ENCODE measurements at places on chromosomes 7 and 10.
A peak's percentile ranks its signal among the peaks of the same experiment; 100 is the strongest.

- DNase-seq: no peak
Observed at GRCh38 chr10:76675561-76675950, 962.1 kb downstream of the KCNMA1 start.

- peak; percentile 6 for DNase-seq
Observed at GRCh38 chr10:5545778-5546710, 21.3 kb downstream of the CALML3 start.

DNA sequence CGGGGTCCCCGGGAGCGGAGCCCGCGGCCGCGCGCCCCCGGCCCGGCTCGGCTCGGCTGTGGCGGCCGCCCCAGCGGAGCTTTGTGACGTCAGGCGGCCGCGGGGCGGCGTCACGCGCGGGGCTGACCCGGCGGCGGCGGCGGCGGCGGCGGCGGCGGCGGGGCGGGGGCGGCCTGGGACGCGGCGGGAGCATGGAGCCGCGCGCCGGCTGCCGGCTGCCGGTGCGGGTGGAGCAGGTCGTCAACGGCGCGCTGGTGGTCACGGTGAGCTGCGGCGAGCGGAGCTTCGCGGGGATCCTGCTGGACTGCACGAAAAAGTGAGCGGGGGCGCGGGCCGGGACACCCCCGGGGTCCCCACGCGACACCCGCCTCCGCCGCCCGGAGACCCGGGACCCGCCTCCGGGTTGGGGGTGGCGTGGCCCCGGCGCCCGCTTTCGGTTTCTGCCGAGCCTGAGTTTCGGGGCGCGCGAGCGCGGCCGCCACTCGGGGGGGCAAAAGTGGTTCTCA lies at the start of gene PWWP2B:
PWWP2B (plus strand) TSS at position 165 of the 506 bp plus-strand sequence; CDS start at position 192, 27 bp downstream.
- no peak for DNase-seq

DNA sequence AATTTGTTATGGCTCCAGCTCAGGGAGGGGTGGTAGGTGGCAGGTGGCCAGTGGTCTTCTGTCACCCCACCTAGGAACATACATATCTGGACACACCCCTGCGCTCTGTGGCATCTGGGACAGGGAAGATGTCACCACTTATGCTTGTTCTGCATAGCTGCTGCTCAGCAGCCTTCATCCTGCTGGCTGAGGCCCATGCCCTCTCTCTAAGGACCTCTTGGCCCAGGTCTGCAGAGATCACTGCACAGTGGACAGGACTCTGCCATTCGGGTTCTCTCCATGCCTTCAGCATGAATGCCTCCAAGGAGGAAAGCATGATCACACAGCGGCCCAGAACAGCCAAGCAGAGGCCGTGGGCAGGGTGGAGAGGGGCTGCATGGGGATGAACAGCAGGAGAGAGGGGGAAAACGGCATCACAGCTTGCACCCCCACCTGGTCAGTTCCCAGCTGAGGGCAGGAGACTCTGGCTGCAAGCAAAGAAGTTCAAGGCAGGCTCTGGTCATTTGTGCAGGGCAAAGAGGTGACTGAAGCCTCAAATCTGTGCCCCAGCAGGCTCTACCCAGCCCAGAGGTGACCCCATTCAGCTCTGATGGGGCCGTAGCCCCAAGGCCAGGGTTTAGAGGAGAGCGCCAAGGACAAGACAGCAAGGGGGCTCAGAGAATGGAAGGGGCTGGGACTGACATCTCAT lies 47.8 kb upstream of the GDF10 start:
- DNase-seq: no peak

DNA sequence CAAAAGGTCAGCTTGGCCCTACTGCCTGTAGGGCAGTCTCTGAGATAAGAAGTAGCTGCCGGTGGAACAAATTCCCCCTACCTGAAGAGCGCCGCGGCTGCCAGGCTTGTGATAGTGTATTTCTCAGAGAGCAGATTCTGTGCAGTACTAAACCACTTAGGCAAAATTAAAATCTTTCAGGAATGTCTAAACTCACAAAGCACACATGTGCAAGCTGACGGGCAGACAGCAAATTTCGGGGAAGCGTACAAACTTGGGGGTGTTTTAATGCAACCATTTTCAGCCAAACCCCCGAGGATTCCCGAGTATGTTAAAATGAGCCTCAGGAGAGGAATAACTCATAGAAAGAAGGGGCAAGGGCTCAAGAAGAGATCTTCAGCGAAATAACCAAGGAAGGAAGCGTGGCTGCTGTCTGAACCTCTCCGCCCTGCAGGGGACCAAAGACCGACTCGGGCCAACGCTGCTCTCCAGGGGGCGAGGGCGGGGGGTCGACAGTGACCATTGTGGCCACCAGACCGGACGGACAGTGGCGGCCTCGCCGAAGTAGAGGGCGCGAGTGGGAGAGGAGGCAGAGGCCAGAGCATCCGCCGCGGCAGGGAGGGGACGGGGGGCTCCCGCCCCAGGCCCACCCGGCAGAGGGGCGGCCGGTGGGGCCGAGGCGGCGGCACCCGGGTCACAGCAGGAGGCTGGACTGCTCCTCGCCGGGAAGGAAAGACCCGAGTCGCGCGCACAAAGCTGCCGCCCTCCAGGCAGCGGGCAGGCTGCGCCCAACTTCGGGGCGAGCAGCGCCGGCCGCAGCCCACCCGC lies 819 bp downstream of the HYCC1 start:
- DNase-seq: peak; percentile 40

DNA sequence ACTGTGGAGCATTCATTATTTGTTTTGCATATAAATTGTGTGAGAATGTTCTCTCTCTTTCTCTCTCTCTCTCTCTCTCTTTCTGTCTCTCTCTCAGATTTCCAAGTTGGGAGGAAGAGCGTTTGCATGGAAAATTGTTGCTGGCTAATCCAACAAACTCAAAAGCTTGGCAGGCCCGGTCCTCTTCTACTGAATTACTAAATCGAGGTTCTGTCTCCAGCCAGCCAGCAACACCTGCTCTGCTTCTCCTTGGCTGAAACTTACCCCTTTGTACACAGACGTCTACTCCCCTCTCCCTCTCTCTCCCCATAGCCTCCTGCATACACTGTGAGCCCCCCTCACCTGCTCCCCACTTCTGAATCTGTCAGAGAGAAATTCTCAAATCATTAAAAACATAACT lies 996.4 kb upstream of the AUTS2 start:
- no peak for DNase-seq

DNA sequence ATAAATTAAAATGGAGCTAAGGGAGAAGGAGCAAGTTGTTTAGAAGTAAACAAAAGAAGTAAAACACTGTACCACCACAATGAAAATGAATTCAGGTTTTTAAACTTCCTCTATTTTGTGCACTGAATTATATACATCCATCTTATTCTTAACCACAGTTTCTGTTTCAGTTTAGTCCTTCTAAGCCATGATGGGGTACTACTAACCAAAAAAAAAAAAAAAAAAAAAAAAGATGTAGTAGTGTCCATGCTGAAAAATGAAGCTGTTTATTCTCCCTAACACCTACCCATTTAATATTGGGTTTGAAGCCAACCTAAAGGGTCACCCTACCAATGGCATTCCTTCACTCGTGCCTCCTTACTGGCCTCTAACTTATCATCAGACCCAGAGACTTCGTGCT lies 3.4 kb upstream of the BMPR1A start:
- DNase-seq: no peak

- DNase-seq: peak; percentile 44
Observed at GRCh38 chr7:108211382-108212201, 81.4 kb upstream of the LAMB4 start.

DNA sequence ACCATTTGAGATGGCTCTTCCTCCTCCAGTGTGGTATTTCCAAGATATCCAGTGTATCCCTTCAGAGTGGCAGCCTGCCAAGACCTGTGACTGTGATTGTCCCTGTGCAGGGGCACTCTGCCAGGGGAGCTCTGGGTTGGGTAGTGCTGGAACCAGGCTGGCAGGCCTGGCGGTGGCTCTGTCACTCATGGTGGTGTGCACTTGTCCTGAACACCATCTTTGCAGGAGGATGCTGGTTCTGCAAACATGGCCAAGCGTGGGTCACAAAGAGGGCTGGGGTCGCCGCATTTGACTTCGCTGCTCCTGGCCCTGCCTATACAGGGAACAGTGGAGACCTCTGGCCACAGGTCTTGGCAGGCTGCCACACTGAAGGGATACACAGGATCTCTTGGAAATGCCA lies 205.2 kb downstream of the PRPF18 start:
- DNase-seq: no peak

DNA sequence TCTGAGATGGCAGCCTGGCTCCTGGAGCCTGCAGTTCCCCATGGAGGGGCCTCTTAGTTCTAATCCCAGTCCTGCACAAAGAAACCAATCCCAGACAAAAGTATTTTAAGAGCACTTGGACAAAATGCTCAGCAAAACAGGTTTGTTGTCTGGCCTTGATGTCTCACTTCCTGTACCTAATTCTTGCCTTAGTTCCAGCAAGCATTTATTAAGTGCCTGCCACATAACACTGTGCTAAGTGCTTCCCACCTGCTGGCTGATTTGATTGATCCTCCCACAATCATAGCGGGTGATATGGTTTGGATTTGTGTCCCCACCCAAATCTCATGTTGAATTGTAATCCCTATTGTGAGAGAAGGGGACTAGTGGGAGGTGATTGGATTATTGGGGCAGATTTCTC lies 65.7 kb upstream of the HABP2 start:
- DNase-seq: no peak

DNA sequence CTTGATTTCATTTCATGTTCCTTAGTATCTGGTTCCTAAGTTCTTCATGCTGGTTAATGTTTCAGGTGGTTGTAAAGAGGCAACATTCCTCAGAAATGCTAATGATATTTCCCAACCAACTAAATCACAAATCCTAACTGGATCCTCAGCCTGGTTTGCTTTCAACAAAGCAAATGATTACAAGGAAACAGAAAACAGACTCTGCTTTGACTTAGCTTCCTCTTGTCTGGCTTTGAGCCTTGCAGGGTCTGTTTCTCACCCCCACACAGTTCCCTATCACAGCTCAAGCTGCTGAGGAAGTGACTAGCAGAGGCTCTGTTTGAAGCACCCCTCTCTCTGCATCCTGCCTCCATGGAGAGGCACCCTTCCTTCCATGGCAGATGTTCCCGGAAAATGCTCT lies 130.2 kb upstream of the CTTNBP2 start:
- DNase-seq: no peak

GRCh38 chr7:41292487-41292886 lies 410.4 kb downstream of the INHBA start:
- DNase-seq: no peak

DNA sequence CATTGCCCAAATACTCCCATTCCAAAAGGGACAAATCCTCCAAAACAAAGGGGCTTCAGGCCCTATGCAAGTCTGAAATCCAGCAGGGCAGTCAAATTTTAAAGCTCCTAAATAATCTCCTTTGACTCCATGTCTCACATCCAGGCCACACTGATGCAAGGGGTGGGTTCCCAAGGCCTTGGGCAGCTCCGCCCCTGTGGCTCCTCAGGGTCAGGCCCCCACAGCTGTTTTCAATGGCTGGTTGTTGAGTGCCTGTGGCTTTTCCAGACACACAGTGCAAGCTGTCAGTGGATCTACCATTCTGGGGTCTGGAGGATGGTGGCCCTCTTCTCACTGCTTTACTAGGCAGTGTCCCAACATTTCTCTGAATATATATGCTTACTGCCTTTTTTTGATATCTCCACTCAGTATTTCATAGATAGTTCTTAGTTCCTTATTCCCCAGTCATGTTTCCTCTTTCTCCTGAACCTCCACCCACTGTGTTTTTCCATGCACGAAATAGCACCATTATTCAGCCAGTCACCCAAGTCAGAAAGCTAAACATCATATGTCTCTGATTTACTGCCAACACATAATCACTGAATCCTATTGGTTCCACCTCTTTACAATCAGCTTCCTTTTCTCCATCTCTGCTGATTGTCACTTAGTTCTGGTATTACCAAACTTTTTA lies 172.6 kb upstream of the CACNA2D1 start:
- no peak for DNase-seq

DNA sequence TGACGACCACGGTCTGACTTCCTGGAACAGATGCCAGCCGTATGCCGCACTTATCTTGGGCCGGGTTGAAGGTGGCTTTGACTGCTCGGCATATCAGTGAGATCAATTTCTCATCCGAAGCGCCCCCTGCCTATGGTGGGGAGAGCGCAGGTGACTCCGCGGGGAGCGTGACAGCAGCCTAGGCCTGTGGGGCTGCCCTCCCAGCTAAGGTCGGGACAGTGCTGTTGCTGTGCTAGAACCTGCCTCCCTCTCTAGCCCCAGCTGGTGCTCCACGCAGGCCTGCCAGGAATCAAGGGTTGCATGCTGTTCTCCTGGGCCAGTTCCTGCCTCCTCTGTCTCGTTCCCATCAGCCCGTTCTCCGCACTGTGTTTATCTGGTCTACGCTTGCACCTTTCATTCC lies 49.8 kb downstream of the PODXL start:
- peak; percentile 38 for DNase-seq

- DNase-seq: no peak
Observed at GRCh38 chr7:141866974-141867373, 25.7 kb upstream of the PRSS37 start.

DNA sequence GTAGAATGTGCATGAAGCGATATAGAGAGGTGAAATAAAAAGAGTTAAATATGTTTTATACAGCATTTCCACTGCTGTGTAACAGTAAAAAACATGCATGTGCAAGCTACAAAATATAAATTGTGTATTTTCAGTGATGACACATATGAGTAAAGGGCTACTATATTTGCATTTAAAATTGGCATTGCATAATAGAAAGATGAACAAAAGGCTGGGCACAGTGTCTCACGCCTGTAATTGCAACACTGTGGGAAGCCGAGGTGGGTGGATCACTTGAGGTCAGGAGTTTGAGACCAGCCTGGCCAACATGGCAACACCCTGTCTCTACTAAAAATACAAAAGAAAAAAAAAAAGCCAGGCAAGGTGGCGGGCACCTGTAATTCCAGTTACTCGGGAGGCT lies 79.8 kb upstream of the CCDC71L start:
- DNase-seq: no peak

DNA sequence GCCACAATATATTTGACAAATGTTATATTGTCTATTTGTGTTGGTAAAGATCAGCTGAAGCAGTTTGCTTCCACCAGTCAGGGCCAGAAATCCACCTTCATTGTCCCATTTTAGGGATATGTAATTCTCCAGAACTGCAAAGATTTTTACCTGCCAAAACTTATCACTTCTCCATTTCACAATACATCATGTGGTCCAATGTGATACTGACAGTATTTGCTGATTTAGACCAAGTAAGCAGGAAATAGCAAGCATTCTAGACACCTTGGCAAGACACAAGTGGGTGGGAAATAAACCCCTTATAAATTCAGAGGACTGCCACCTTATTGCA lies 18.5 kb upstream of the LIPA start:
- DNase-seq: no peak

GRCh38 chr7:140367528-140367927 lies 30.8 kb downstream of the SLC37A3 start:
- DNase-seq: no peak

GRCh38 chr10:130215151-130215930 lies 79.2 kb downstream of the GLRX3 start:
- DNase-seq: no peak

DNA sequence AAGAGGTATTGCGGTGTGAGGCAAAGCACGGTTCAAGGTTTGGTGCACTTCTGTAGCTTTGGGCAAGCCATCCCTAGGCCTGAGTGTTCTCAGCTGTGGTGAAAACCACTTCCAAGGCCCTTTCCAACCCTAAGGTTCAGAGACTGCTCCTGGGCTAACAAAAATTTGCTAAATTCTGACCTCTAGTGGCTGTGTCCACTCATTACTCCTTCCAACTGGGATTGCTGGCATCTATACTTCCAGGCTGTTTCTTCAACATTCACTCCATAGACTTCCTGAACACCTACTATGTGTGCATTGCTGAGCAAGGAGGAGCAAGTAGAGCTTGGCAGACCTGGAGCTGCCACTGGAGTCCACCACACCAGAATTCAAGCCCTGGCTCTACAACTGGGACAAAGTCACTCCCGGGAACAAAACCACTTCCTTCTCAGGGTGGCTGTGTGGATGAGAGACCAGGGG lies 29.3 kb upstream of the SH3PXD2A start:
- DNase-seq: peak; percentile 31

GRCh38 chr10:79074732-79075131 lies 6.0 kb downstream of the ZMIZ1 start:
- DNase-seq: no peak

All from WTC11 (cell line).